Aorta (tissue), 5 donors: ENCODE measurements at places on chromosomes 13 and 19. TPM values are rescaled to one million over a fixed set of nuclear protein-coding genes. Genes with fewer than 3 reads are reported as not detected.

GRCh38 chr13:51502153-51502651, 49.4 kb upstream of the INTS6 start:
- DNase-seq = no peak

DNA sequence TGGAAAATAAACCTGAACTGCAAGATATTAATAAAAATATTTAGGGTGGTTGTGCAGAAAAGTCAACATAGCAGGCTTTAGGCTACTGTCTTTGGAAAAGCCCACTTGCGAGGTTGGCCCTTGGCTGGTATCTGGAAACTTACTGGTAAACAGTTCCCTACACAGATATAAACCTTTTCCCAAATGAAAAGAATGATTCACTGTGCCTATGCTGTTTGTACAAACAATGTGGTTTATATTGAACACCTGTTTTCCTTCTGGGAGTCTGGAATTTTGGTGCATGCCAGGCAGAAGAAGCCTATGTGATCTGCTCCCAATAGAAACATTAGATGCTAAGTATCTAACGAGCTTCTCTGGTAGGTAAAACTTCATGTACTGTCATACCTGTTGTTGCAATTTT, 29.7 kb upstream of the SOHLH2 start:
- DNase-seq = no peak

DNA sequence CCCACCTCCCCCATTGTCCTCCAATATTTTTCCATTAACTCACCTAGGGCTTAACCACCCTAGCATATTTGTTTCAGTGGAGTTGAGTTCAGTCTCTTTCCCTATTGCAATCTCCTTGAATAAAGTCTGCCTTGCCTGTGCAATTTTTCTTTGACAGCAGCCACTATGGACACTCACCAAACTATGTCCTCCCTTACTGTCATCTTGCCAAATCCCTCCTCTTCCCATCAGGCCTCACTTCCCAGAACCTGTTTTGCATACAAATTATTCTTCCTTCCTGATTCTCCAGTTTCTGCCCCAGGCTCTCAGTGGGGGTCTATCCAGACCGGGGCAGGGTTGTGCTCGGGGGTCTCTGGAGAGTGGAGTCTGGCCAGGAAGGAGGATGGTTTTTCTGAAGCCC, 2.2 kb upstream of the LYPD5 start:
- no peak for DNase-seq

- no peak for DNase-seq
Measured at GRCh38 chr19:51127755-51128154, 3.0 kb downstream of the SIGLEC9 start.

PSG2 gene
- not detected for total RNA-seq

DNA sequence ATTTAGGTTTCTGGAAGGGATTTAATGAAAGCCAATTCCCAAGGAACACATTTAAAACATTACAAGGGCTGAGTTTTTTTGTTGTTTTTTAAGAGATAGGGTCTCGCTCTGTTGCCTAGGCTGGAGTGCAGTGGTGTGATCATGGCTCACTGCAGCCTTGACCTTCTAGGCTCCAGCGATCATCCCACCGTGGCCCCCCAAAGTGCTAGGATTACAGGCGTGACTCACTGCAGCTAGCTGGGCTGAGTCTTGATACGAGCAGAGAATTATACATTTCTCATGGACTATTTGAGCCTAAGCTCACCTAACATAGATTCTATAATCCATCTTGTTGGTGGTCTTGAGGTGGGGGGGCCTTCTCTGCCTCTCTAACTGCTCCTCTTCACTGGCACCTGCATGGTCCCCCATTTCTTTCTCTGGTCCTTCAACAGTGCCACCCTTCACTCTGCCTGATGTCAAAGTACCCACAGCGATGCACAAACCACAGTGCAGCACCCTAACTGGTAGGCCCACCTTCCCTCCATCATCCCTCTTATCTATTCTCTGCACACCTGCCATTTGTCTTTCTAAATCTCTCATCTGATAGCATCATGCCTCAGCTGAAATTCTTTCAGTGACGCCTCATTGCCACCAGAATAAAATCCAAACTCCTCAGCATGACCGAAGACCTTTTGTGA, 37.4 kb downstream of the DOCK9 start:
- no peak for DNase-seq

- no peak for DNase-seq
Measured at GRCh38 chr19:41691268-41691970, 3.3 kb upstream of the CEACAM7 start.

DNA sequence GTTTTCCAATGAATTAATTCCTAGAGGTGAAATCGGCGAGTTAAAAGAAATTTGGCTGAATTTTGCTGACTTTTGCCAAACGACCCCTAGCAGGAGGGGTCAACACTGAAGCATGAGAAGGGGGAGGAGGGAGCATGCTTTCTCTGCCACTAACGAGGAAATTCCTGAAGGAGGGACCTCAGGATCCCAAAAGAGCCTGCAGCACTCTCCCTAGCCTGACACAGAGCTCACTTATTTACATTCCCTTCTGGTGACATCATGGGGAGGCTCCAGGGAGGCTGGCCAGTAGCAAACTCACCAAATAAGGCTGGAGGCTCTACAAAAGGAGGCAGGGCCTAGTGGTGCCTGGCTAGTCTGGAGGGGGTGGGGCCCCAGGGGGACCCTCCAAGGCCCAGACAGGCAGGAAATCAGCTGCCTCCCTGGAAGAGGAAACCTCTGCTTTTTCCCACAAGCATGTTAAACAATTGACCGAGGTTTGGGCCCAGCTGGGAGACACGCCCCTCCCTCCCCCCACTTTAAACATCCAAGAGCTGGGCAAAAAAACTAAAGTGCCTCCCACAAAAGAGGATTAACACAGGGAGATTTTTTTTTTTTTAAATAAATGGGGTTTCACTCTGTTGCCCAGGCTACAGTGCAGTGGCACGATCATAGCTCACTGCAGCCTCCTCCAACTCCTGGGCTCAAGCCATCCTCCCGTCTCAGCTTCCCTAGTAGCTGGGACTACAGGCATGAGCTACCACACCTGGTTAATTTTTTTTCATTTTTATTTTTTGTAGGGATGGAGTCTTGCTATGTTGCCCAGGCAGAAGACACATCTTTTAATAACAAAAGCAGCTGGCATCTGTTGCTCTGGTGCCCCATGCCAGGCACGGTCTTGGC, 2.1 kb downstream of the DAPK3 start:
- peak; percentile 93 for DNase-seq

GRCh38 chr13:64579331-64579730, 2650.8 kb downstream of the PCDH9 start:
- no peak for DNase-seq

ZNF296 gene
- 0.19 TPM for total RNA-seq

- no peak for DNase-seq
Measured at GRCh38 chr13:113028336-113029060, 59.5 kb downstream of the MCF2L start.

DNA sequence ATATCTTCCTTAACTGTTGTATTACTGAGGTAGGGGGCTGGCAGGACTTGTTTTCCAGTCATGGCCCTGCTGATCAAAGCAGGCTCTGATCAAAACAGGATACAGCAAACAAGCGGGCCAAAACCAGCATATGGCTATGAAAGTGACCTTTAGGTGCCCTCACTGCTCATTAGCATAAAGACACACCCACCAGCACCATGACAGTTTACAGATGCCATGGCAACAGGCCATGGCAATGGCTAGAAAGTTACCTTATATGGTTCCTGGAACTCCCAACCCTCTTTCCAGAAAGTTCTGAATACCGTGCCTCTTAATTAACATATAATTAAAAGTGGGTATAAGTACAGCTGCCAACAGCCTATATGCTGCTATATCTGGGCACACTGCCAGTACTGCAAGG, 551.4 kb upstream of the SGCG start:
- DNase-seq = no peak

ZNF223 gene
- 3.8 TPM for total RNA-seq

DNA sequence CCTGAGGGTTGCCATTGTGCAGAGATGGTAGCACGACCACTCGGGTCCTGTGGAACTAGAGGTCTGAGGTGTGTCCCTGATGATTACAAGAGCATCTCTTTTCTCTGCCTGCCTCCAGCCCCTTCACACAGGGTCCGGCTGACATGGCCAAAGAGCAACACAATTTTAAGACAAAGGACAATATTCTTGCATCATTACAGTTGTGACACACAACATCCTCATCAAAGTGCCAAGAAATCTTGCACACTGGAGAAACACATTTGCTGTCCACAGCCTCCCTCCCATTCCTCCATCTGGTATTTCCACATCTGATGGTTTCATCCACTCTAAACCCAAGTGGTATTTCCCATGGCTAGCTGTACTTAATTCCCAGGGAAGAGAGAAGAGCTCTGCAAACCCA, 12.8 kb downstream of the COL4A1 start:
- DNase-seq = no peak

- no peak for DNase-seq
Measured at GRCh38 chr13:58134012-58134411, 502.5 kb downstream of the PCDH17 start.

DNA sequence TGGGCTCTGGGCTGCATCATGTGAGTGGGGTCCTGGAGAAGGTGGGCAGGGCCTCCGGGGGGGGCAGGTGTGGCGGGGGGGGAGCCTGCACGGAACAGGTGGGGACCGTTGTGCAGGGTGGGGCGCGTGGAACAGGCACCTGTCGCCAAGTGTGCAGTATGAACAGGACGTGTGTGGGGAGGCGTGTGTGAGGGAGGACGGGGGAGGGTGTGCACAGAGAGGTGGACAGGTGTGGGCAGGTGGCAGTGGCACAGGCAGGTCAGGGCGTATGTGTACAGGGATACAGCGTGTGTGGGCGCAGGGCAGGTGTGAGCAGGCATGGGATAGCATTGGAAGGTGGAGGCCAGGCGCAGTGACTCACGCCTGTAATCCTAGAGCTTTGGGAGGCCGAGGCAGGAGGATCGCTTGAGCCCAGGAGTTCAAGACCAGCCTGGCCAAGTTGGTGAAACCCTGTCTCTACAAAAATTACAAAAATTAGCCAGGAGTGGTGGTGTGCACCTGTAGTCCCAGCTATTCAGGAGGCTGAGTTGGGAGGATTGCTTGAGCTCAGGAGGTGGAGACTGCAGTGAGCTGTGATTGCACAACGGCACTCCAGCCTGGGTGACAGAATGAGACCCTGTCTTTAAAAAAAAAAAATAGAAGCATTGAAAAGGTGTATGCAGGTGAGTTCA, 3.2 kb downstream of the PLK5 start:
- no peak for DNase-seq

ANGPTL8 gene
- not detected for total RNA-seq

DNA sequence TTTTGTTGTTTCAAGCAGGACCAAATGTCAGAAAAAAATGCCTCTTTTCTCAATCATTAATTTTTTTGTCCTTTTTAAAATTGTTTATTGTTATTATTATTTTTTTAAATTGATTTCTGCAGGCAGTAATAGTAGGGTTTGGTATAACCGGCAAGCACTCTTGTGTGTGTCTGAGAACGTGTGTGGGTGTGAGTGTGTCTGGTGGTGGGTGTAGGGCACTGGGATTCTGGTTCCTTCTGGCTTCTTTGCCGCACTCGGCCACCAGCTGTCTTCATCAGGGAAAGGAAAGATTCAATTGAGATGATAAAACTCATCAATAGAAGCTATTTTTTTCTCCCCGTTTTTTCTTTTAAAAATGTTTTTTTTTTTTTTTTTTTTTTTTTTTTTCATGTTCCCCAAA, 56.4 kb downstream of the IER2 start:
- DNase-seq = no peak

DNA sequence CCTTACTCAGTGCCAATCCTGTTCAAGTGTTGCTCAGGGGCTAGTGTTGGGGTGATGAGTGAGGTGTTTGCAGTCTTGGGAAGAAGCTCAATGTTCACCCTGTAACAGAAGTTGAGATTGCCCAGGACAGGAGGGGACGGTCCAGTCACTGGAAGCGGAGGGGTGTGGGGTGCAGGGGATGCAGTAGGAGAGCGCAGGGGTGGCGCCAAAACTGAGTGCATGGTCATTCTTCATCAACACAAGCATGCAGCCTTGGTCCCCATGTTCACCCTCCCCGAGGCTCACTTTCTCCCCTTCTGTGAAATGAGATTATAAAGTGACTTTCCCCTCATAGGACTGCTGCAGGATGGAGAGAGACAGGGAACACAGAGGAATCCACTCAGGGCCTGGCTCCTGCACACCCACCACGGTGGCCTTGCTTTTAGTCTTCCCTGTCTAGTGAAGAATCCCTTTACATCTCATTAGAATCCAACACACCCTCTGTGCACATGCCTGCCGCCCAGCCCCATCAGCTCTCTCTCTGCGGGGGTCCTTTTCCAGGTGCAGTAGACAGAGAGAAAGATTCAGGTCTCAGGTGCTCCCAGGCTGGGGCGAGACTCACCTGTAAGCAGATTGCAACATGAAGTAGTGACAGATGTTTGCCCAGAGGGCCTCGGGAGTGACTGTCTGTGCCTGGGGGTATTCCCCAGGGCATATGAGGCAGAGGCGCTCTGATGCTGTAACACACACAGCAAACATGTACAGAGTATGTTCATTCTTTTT, 93.2 kb downstream of the TSHZ3 start:
- DNase-seq = no peak

KISS1R gene
- total RNA-seq = not detected

- no peak for DNase-seq
Measured at GRCh38 chr13:23288995-23289394, 108.2 kb downstream of the SGCG start.

SLC25A41 gene
- 0.23 TPM for total RNA-seq

CYP4F12 gene
- total RNA-seq = 14.1 TPM

KANK3 gene
- 23.9 TPM for total RNA-seq

GRCh38 chr19:8423817-8424223, 10.7 kb downstream of the MARCHF2 start:
- DNase-seq = peak; percentile 97

DNA sequence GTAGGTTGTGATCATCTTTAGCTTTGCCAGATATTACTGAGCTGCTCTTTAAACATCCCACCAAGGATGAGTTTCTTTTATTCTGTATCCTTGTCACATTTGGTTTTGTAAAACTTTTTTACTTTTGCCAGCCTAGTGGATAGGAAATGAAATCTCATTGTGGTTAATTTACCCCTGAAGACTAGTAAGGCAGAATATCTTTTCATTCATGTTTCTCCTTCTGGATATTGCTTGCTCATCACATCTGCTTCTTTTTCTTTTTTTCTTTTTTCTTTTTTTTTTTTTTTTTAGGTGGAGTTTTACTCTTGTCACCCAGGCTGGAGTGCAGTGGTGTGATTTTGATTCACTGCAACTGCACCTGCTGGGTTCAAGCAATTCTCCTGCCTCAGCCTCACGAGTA, 31.3 kb downstream of the SIPA1L3 start:
- no peak for DNase-seq

ZNF256 gene
- 6.7 TPM for total RNA-seq

- DNase-seq = no peak
Measured at GRCh38 chr19:18639706-18640243, 2.9 kb downstream of the KLHL26 start.

- DNase-seq = no peak
Measured at GRCh38 chr19:15292847-15293582, 39.3 kb downstream of the BRD4 start.

GRCh38 chr13:54945973-54946372, 1917.4 kb downstream of the OLFM4 start:
- DNase-seq = no peak

DNA sequence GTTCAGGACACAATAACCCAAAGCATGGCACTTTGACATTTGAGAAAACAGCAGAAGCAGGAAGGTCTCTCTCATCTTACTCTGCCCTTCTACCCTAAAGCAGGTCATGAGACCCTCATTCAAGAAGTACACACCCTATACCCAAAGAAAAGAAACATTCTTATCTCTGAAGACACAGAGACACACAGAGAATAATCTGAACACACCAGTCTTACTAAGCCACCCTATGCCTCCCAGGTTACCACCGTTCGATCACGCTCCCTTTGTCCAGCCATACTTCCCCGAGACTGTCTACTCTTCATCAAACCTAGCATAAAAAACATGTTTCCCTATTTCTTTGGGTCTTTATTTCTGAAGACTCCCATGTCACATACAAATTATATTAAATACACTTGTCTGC, 66.5 kb upstream of the ANKRD10 start:
- DNase-seq = no peak

PCDH9 gene
- 6.0 TPM for total RNA-seq

CYP2A7 gene
- total RNA-seq = not detected
